ENCODE measurements at places on chromosomes 6 and 20. TPM values are rescaled to one million over a fixed set of nuclear protein-coding genes. Genes with fewer than 3 reads are reported as not detected.

Gene FAM184A
- 10.4 TPM for total RNA-seq

Gene C6orf58
- not detected for total RNA-seq

- no peaks in the 10 kb centered on the region for H3K36me3 ChIP-seq
- DNase-seq: no peak
- no peak overlapping the region for H3K27ac ChIP-seq
- H3K27me3 ChIP-seq: no peaks in the 10 kb centered on the region
Measured at GRCh38 chr20:50356962-50357782, 153.0 kb upstream of the PTPN1 start.

GRCh38 chr6:144286503-144287393 lies 1.6 kb downstream of the UTRN start:
- peak; percentile 85 for DNase-seq
- H3K36me3 ChIP-seq: peaks cover 3% of the 10 kb centered on the region
- H3K27me3 ChIP-seq: no peaks in the 10 kb centered on the region
- no peaks in the 10 kb centered on the region for H3K4me1 ChIP-seq
- H3K27ac ChIP-seq: no peak overlapping the region
- peak overlapping the region; percentile 99 for H3K4me3 ChIP-seq

DNA sequence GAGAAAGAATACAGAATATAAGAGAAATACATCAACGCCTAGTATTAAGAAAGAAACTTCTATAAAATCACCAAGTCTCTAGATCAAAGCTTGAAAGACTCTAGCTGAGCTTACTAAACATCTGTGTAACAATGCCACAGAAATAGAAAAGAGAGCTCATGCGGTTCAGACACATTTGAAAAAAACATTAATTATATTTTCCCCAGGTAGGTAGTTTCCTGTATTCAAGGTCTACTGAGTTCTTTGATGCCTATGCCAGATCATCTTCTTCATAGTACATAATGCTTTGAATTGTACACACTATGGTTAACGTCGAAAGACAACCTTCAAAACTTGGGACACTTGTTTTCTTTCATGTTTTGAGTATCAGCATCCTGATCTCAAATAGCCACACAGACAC lies 11.3 kb downstream of the MOXD1 start:
- no peaks in the 10 kb centered on the region for H3K36me3 ChIP-seq
- H3K4me1 ChIP-seq: peaks cover 6% of the 10 kb centered on the region
- no peak overlapping the region for H3K27ac ChIP-seq
- DNase-seq: no peak
- H3K4me3 ChIP-seq: no peak overlapping the region
